Stimulated activated CD4-positive, alpha-beta T cell treated with anti-CD3 and anti-CD28 coated beads, Interleukin-15, amount 100 ng/mL, for 48 hours (primary cell): ENCODE measurements at places on chromosomes 7 and 10.

- DNase-seq: no peak
Observed at GRCh38 chr7:143287339-143287934, 714 bp upstream of the CASP2 start.

GRCh38 chr10:27998178-27998953 is 513 bp downstream of the ODAD2 start:
- DNase-seq: peak; percentile 0

DNA sequence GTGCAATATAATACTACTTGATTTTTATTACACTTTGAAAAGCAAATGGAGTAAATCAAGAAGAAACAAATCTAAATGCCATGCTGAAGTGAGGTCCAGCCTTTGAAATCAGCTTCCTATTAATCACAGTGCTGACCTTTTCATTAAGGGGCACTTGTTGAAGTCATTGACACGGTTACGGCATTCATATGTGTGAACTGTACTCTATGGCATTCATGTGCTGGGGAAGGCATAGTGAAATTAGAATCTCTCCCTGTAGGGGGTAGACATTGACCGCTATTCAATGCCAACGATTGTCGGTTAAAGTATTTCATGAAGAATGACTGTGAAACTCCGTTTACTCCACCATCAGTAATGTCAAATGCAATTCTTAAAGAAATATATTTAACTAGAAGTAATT is 296.1 kb upstream of the SEMA3A start:
- no peak for DNase-seq

- DNase-seq: no peak
Observed at GRCh38 chr7:131652934-131653333, 96.5 kb upstream of the PODXL start.

DNA sequence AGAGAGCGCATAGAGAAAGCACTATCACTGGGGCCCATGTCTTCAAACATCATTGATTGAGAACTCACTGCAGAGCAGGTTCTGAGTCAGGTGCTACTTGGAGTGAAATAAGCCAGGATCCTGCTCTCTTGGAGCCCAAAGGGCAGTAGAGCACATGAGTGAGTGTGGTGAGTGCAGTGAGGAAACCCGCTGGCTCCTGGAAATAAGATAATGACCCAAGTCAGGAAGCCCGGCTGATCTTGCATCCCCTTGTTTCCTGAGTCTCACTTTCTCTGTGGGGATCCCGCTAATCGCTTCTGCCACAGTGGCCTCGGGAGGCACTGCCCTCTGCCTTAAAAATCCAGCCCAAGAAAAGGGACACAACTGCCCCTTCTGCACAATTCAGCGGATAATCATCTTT is 7.1 kb upstream of the FAM107B start:
- DNase-seq: no peak

- DNase-seq: no peak
Observed at GRCh38 chr7:102186306-102186705, 100.4 kb upstream of the SH2B2 start.

DNA sequence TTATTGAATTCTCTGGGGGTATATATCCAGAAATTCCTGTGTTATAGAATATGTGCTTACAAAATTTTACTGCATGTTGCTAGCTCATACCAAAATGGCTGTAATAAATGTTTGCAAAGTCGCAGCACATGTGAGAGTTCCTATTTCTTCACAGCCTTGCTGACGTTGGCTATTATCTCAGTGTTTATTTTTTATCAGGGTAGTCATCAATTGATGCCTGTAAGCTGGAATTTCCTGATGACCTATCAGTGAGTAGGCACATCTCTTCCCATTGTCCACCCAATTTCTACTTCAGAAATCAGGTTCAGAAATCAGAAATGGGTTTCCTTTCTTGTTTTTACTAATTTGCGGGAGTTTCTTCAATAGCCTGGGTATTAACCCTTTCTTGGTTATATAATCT is 268.1 kb upstream of the FZD8 start:
- no peak for DNase-seq

DNA sequence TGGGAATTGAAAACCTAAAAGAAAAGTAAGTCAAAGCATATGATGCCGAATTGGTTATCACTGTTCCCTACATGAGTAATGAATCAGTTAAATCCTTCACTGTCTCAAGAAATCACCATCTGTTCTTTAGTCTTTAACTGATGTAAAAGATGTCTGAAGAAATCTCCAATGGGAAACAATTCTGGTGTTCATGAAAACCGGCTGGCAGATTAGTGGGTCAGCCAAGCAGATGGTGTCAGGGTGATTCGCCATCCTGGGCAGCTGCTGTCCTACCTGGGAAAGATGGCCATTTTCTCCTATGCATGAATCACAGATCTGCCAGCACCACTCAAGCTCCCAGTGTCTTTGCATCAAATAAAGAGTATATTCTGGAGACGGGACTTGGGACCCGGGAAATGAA is 925.2 kb upstream of the GHITM start:
- no peak for DNase-seq

GRCh38 chr7:151477867-151478266 is 37.9 kb upstream of the CRYGN start:
- no peak for DNase-seq

DNA sequence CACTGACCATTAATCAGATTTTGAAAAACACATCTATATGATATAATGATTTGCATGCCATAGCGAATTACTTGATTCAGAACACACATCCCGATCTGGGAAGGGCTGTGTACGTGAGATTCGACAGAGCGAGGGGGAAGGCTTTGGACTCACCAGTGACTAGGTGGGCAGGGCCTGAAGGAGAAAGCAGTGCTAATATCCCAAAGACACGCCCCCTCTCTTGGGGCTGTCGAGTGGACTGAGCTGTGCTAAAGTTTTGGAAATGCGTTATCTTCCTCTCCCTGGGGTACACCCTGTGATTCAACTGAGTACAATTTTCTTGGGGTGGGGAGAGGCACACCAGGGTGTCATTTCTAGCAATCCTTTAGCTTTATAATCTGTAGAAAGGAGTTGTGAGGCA is 1.8 kb downstream of the LRRC17 start:
- no peak for DNase-seq

DNA sequence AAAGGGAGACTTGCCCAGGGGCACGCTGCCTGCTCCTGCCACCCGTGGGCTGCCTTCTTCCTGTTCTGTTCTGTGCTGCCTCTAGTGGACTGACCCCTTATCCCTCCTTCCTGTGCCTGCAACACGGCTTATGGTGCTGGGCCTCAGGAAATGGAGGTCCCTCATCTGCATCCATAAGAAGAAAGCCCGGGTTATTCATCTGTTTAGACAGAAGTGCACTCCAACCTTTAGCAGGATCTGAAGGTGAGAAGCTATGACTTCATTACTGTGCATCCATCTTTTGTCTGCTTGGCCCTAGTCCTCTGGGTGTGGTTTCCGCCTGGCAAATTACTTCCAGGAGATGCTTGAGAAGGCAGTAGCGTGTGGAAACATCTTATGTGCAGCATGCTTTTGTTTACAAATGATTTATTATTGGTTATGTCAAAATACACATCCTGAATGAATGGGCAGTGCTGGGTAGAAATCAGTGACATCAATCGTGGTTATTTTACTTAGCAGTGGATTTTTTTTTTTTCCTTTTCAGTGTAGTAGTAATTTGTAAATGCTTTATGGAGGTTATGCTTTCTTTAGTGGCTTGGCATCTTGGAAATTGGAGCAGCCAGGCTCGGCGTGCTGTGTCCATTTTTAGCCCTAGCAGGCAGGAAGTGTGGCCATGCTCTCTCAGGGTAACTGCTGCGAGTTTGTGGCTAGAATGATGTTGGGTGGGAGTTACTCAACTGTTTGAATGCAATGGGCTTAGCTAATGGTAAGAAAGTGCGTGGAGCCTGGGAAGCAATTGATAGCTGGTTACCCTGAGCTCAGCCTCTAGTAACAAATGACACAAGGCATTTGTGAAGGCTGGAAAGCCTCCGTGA is 12.7 kb downstream of the PTPRE start:
- DNase-seq: no peak

DNA sequence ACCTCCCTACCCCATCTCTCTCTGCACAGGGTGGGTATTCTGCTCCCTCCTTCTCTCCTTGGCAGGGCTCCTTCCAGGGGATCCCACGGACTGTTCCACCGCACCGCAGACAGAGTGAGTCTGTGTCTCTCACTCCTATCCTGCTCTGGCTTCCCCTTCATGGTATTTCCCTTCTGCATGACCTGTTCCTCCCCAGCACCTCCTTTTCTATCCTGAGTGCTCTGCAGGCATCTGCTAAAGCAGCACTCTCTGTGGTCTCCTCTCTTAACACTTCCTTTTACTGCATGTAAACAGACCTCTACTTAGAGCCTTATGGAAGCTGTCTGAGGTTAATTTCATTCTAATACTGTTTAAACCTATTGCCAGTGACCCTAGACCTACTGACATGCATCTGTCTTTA is 171.5 kb downstream of the CCSER2 start:
- DNase-seq: no peak

DNA sequence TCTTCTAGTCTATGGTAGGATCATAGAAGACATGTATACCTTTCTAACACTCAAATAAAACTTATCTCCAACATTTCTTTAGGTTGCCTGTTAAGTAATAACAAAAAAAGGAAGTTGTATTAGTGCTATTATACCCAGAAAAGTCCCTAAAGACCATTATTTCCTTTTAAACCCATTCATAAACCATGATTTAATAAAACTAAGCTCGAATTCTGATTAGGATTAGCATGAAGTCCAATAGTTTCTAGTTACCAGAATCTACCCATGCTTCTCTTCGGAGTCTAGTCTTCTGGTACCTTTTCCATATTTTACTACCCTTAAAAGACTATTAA is 62.7 kb downstream of the USP6NL start:
- no peak for DNase-seq

DNA sequence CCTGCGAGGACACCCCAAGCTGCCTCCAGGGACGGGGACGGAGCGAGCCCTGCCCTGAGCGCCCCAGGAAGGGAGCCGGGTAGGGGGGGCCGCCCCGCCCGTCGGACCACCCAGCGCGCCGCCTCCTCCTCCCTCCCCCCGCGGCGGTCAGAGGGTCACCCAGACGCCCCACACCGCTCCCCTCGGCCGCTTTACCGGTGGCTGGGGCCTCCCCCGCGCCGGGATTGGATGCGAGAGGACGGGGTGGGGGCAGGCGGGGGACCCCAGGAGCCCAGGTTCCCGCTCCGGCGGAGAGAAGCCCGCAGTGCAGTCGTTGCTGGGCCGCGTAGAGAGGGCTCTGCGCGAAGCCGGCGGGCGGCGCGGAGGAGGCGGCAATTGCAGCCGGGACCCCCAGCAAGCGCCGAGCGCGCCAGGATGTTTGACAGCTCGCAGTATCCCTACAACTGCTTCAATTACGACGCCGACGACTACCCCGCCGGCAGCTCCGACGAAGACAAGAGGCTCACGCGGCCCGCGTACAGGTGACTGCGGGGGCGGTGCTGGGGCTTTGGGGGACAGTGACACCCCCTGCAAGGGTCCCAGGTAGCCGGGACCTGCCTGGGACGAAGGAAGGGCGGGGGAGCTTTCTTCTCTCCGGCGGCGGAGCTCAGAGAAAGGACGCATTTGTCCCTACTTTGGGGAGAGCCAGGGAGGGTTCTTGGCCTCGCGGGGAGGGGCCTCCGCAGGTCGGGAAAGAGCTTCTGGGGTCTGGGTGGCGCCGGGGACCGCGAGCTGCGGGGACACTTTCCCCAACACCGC is at the start of gene FOXL3:
Gene FOXL3, plus strand, starts transcription at position 415 of the 798 bp plus-strand sequence. Its CDS starts 0 bp downstream, at position 415.
- no peak for DNase-seq

DNA sequence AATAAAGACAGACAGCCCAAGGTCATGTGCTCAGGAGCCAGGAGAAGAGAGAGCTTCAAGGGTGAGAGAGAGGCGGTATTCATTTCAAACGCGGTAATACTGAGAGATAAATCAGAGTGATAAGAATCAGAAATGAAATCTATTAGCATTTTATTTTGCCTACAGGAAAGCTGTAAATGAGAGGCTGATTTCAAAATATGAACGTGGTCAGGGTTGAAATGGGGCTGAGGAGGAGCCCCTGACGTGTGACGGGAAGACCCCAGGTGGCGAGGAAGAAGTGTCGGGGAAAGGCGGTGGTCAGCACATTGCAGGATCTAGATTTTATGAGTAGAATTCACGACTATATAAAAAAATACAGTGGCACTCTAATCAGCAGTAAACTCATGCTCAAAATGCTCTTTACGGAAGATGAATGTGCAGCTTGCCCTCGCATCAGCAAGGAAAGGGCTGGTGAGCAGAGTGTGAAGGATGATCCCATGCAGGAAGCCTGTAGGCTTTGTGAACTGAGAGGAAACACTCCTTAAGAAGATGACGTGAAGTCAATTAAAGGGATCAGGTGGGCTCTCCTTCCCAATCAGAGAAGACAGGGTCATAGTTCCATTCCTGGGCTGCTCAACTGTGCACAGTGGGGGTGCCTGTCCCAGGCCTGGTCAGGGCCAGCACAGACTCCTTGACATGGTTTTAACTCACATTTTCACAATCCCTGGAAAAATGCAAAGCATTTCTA is 360.2 kb downstream of the PTPRN2 start:
- no peak for DNase-seq

DNA sequence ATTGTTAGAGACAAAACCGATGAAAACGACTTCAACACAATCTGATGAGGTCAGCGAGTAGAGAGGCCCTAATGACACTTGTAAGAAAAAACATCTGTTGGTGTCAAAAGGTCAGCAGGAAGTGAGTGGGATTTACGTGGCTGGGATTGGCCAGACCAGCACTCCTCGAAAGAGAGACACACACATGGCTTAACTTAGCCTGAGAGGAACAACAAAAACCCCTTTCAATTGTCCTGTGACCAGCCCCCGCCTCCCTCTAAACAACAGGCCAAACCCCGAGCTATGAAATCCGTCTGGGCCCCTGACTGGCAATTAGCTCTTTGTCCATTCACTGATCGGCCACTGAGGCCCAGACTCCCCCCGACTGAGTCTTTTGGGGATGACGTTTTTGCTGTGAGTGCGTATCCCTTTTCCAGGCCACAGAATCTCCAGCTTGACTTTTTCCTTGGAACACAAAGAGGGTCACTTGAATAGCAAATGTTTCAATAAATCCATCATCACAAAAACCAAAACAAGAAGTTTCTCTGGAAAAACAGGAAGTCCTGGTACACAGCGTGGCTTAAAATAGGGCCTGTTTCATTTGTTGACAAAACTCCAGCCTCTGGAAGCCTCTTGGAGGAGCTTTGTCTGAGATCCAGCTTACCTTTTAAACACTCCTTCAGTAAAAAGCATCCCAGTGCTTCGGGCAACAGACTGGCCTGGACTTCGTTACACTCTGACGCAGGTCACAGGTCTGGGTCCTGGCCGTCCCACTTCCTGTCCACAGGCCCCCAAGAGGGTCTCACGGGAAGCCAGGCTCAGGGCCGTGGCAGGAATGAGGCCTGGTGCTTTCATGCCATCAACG is 103.0 kb downstream of the CTBP2 start:
- no peak for DNase-seq

DNA sequence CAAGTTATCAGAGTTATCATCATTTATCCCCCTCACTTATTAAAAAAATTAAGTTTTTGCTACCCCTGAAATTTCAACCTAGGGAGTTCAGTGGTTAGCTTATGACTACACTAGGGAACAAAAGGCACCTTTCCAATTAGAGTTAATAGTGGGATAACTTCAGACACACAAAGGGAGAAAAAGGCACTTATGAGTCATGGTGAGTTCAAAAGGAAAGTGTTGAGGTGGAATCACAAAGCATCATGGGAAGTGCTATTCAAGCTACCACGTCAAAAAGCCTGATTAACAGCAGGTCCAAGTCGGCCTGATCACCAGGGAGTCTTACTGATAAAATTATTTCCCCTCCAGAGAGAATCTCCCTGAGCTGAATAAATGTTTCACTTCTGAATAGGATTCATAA is 165.7 kb downstream of the C7orf25 start:
- no peak for DNase-seq
